ENCODE measurements at places on chromosomes 16 and 17.

- DNase-seq, result no peak
These were observed 1541.7 kb upstream of the CDH8 start for GRCh38 chr16:63577891-63578290.

DNA sequence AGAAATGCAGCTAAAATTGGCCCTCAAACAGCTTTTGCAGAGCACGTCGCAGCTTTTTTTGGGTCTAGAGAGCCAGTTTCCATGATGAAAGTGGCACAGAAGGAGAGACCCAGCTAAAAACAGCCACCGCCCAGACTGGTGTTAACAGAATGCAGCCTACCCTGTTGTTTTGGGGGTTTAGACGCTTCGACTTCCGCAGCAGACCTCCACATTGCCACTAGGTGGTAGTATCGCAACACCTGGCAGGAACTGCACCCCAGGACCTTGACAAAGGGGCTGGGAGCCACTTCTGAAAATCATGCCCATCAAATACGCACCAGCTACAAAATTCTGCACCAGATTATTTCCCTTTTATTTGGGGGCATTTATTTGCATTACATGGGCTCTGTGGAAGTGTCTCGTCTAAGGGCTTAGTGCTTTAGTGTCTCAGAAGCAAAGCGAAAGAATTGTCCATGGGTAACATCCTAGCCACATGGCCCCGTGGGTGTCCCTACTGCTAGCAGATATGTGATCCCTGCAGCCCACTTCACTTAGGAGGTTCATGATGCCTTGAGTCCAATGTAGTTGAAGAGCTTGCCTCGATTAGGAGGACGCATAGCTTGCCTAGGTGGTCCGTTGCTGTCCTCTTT is 167.1 kb downstream of the HAPSTR1 start:
- DNase-seq, result peak; percentile 26

DNA sequence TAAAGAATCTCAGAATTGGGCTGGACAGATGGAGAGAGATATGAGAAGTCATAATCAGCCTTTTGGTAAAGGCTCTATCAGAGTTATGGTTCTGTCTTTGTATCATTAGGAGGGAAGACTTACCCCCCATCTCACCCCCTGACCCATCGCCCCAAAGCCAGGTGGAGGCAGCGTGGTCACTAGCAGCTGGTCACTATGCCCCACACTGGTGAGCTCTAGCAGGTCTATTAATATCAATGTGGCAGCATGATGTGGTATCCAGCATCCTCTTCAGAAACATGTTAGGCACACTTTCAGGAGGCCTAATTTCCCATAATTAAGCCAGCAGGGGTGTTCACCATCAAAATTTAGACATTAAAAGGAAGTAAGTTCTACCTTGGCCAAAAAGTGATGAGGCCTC is 183.8 kb upstream of the COX10 start:
- no peak for DNase-seq

DNA sequence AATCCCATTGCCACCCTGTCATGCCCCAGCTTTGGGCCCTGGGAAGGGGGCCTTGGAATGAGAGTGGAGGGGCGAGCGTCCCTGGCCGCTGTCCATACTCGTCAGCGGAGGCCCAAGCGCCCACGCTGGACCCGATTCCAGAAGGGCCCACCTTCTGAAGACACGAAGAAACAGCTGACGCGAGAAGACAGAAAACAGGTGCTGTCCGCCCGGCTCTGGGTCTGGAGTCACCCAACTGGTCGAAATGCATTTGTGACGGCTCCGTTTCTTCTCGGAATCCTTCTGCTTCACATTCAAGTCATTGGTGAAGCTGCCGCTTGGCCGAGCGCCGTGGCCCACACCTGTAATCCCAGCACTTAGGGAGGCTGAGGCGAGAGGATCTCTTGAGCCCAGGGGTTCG is 52.9 kb upstream of the PVALEF start:
- DNase-seq, result no peak

- DNase-seq, result no peak
These were observed 402.2 kb downstream of the XYLT1 start for GRCh38 chr16:17068524-17068923.

DNA sequence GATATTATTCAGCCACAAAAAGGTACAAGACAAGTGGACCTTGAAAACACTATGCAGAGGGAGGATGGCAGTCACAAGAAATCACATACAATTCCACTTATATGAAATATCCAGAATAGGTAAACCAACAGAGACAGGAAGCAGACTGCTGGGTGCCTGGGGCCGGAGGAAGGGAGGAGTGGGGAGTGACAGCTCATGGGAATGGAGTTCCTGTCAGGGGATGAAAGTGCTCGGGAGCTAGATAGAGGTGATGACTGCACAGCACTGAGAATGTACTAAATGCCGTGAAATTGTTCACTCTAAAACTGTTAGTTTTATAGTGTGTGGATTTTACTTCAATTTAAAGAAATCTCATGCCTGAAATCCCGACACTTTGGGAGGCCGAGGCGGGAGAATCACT is 74.2 kb upstream of the MED9 start:
- no peak for DNase-seq

GRCh38 chr17:41659427-41660212 is 29.1 kb upstream of the EIF1 start:
- DNase-seq, result no peak

- no peak for DNase-seq
These were observed 10.9 kb upstream of the ARMC7 start for GRCh38 chr17:75098861-75099260.

DNA sequence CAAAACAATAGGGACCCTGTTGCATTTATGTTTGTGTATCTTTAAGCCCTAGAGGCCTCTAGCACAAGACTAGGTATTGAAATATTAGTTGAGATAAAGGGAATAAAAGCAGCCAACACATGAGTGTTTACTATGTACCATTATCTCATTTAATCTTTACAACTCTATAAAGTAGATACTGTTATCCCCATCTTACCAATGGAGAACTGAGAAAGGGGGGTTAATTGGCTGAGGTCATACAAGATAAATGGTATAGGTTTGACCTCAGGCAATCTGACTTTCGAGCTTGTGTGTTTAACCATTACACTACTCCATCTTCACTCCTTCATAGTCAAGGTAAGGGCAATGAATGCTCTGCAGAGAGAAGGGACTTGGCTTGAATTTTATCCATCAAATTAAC is 26.3 kb upstream of the STAC2 start:
- no peak for DNase-seq

- DNase-seq, result no peak
These were observed 16.1 kb downstream of the PIP4K2B start for GRCh38 chr17:38783227-38783626.

DNA sequence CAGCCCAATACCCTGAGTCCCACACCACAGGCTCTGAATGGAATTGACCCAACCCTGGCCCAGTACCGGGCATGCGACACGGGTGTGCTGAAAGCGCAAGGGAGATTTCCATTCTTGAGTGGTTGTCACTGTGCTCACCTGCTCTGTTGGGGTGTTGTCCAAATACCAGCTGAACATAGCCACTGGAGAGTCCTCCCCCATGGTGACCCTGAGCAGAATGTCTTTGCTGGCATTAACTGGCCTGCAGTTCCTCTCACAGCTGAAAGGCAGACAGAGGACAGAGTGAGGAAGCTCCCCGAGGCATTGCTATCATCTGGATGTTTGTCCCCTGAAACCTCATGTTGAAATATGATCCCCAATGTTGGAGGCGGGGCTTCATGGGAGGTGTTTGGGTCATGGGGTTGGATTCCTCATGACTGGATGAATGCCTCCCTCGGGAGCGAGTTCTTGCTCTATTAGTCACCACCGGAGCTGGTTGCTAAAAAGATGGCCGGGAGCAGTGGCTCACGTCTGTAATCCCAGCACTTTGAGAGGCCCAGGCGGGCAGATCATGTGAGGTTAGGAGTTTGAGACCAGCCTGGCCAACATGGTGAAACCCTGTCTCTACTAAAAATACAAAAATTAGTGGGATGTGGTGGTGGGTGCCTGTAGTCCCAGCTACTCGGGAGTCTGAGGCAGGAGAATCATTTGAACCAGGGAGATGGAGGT is 57.3 kb upstream of the BCO1 start:
- peak; percentile 54 for DNase-seq

GRCh38 chr16:49502136-49502881 is 128.7 kb downstream of the C16orf78 start:
- DNase-seq, result no peak

- no peak for DNase-seq
These were observed 3.8 kb upstream of the ACTG1 start for GRCh38 chr17:81516439-81516838.

GRCh38 chr16:4692460-4693295 is 684 bp upstream of the NUDT16L1 start:
- no peak for DNase-seq

GRCh38 chr17:48719642-48720265 is 2.6 kb downstream of the PRAC1 start:
- DNase-seq, result no peak

GRCh38 chr17:18356624-18357023 is 6.7 kb downstream of the SHMT1 start:
- no peak for DNase-seq

DNA sequence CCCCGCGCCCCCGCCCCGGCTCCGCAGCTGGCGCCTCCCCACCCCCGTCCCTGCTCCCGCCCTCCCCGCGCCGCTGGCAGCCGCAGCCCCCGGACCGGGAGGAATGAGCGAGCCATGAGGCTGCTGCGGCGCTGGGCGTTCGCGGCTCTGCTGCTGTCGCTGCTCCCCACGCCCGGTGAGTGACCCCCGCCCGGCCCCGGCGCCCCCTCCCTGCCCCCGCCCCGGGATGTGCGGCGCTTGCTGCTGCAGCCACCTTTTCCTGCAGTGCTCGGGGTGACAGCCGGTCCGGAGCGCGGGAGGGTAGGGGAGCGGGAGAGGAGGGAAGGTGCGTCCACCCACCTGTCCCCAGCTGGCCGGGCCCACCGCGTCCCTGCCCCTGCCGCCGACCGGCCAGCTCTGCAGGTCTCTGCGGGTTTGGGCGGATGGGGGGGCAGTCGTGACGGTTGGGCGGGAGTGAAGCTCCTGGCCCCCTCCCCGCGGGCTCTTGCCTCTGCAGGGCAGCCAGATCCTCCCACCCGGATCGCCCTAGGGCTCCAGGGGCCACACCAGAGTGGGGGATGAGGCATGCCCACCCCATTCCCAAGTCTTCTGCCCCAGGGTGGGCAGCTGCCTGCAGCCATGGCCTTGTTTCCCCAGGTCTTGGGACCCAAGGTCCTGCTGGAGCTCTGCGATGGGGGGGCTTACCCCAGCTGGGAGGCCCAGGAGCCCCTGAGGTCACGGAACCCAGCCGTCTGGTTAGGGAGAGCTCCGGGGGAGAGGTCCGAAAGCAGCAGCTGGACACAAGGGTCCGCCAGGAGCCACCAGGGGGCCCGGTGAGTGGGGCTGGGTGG is 513 bp downstream of the ADAM11 start:
- DNase-seq, result no peak

DNA sequence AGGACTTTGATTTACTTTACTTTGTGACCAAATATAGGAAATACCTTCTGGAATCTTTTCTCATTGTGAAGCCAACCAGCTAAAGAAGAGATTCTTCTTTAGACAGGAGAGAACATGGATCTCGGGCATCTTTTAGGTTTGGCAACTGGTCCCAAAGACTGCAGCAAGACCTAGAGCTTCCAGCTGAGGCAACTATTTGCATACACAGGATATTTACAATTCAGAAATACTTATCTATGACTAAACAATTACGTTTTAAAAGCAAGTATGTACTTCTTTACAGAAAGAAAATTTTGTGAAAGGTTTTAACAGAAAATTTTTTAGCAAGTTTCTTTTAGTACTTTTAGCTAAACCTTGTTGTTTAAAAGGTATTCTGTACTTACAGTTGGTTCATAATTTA is 106.5 kb downstream of the MAP2K4 start:
- no peak for DNase-seq

- no peak for DNase-seq
These were observed 102.7 kb upstream of the HLF start for GRCh38 chr17:55161935-55162555.

DNA sequence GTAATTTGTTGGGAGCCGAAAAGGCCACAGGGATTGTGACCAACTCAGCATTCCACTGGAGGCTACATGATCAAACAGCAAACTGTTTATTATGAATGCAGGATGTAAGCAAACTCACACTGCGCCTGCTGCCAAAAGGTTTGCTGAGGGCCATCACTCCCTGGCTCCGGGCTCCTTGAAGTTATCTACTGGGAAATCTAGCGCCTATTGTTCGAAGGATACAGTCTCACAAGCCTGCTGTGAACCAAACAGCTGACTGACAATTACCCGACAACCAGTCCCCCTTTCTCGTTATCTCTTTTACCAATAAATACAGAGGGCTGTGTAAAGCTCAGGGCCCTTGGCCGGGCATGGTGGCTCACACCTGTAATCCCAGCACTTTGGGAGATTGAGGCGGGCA is 52.5 kb downstream of the BCL7C start:
- no peak for DNase-seq

- no peak for DNase-seq
These were observed 2.6 kb downstream of the B3GNT9 start for GRCh38 chr16:67148221-67148620.

DNA sequence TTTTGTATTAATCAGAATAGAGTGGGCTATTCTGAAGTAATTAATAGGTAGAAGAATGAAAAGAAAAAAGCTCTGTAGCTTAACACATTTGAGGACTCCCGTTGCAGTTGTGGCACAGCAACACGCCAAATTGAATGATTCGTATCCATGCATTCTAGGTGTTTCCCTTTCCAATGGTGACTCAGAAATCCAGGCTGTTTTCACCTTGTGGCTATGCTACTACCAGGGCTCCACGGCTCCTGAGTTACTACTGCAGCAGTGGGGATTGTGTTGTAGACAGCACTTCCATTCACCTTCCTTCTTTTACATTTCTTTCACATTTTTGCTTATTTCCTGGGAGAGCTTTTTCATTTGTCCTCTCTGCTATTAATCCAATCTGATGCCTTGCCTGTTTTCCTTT is 1616.4 kb downstream of the CDH8 start:
- DNase-seq, result no peak

GRCh38 chr17:3039736-3040135 is 23.7 kb downstream of the OR1D5 start:
- no peak for DNase-seq

DNA sequence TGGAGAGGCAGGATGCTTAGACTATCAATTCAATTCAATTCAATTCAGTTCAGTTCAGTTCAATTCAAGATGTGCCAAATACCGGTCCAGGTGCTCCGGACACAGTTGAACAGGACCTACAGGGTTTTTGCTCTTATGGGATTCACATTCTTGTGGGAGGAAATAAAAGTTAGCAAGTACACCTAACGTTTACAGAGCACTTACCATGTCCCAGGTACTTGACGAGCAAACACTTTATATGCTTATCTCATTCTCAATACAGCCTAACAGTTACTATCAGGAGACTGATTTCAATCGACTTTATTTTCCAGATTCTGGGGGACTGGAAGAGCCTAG is 467 bp upstream of the GDE1 start:
- no peak for DNase-seq

DNA sequence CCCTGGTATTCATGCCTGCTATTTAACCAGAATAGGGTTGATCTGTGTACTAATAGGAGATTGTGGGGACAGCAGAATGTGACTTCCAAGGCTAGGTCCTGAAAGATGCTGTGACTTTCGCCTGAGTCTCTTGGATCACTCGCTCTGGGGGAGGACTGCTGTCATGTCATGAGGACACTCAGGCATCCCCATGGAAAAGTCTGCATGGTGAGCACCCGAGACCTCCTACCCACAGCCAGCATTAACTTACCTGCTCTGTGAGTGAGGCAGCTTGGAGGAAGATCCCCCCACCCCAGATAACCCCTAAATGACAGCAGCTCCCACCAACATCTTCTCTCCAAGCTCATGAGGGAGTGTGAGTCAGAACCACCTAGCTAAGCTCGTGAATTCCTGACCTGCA is 30.3 kb upstream of the C16orf78 start:
- DNase-seq, result no peak

GRCh38 chr17:42311240-42312034 is 23.1 kb downstream of the STAT5A start:
- DNase-seq, result peak; percentile 81
